Endodermal cell (in vitro differentiated cells): ENCODE measurements at places on chromosomes 11 and 22. TPM values are rescaled to one million over a fixed set of nuclear protein-coding genes. Genes with fewer than 3 reads are reported as not detected.

DNA sequence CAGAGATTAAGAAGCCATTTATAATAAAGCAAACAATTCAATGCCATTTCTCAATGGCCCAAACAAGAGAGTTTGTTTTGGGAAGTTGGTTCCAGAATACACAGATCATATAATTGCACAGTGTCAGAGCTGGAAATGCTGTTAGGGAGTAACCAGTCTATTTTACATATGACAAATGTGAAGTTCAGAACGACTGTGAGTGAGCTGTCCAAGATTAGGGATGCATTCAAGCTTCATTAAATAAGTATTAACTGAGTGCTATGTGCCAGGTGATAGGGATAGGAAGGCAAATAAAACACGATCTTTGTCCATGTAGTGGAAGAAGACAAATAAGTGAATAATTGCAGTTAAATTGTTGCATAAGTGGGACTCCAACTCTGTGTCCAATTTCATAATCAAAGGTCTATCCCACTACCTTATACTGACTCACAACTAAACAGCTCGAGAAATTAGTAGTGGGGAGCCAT, 33.1 kb upstream of the PICALM start:
- DNase-seq: no peak

GRCh38 chr11:104484804-104485554, 321.0 kb upstream of the PDGFD start:
- no peak for DNase-seq

- DNase-seq: no peak
Measured at GRCh38 chr11:121412000-121412587, 40.0 kb upstream of the SORL1 start.

DNA sequence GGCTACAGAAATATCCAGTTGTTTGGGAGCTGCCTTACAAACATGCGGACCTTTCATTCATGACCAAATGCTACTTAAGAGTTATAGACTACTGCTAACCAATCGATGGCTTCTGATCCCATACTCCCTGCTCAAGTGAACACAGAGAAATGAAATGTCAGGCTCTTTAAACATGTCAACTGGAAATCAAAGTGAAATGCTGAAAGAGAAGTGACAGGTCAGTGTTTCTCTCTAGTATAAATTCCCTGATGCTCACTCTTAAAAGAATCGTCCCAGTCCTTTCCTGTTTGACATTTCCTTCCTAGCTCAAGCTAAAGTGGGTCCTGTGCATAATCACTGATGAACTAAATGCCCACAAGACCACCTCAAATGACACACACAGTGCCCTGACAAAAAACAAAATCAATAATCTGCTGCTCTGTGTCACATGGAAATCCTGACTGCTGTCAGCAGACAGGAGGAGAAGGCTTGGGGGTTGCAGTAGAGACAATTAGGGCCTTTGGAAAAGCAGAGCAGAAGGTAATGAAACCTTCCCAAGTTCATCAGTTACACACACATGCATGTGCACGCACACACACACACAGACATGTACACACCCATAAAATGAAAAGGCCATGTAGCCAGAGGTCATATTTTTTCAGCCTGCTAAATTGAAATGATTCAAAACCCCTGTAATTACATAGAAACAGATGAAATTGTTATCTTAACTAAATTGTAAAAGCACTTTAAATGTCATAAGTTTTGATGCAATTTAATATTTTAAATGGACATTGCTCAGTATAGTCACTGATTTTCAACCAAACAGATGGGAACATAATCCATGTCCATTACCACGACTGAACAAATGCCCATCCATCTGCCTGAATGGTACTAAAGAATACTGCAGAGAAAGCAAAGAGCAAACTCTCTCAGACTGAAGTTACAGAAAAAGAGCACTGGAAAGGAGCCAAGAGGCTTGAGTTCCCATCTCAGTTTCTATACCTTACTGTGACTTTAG, 330.7 kb downstream of the TTC28 start:
- DNase-seq: no peak

GRCh38 chr11:71112454-71112853, 139.9 kb downstream of the SHANK2 start:
- peak; percentile 56 for DNase-seq

DNA sequence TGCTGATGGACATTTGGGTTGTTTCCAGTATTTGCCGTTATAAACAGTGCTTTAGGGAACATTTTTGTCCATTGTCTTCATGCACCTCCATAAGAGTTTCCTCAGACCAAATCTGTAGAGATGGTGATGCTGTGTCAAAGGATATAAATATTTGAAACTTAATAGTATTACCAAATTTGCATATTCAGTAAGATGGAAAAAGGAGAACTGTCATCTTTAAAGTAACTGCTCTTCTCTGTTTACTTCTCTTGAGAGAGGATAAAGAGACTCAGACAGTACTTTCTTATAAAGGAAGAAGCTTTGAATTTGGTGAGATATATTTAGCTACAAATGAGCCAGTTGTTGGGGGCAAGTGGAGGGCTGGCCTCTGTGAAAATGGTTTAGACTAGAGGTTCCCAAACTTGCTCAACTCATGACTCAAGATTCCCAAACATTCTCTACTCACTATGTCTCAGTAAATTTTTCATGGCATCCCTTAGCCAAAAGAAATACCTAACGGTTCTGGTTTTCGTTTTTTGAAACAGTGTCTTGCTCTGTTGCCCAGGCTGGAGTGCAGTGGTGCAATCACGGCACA, 26.2 kb downstream of the SHISA8 start:
- no peak for DNase-seq

DNA sequence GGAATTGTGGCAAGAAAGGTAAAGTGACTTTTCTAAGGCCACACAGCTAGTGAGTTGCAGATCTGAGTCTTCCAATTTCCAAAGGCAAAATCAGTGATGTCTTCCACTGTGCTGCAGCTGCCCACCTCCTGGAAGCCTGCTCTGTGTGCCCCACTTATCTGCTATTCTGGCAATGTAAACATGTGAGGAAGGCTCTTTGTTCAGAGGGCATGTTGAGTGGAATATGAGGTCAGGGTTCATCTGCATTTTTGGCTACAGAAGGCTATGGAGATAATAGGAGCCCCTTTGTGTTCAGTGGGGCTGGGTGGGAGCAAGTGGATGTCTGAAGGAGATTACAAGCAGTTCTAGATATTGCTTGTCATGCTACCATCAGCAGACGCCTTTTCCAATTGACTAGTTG, 396.2 kb downstream of the BUD13 start:
- no peak for DNase-seq

- no peak for DNase-seq
Measured at GRCh38 chr22:38352436-38352835, 35.2 kb upstream of the CSNK1E start.

DNA sequence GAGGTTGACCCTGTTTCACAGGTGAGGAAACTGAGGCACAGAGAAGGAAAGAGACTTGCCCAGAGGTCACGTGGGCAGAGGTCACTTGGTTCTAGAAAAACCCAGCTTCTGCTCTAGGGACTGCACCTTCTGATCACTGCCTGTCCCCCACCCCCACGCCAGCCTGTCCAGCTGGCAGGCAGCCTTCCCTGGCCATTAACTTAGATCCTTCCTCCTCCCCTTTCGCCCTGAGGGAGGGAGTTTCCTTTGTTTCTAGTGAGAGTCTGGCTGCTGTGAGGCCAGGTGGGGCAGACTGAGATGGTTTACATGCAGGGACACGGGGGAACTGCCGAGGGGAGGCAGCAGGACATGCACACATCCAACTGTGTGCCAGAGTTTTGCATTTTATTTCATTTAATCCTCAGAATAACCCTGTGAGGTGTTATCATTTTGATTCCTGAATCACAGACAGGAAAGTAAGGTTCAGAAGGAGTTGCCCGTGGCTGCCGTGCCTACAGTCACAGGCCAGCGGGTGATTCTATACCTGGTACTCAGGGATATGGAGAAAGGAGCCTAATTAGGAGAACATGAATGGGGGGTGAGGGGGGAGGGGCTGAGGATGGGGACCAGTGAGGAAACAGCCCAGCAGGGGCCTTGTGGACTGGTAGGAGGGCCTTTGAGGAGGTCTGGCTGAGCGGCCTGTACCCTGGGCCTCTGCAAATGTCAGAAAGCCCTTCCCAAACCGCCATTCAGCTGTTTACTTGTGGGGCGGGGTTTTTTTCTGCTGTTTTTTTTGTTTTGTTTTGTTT, 3.4 kb downstream of the FAM83F start:
- DNase-seq: peak; percentile 83

DNA sequence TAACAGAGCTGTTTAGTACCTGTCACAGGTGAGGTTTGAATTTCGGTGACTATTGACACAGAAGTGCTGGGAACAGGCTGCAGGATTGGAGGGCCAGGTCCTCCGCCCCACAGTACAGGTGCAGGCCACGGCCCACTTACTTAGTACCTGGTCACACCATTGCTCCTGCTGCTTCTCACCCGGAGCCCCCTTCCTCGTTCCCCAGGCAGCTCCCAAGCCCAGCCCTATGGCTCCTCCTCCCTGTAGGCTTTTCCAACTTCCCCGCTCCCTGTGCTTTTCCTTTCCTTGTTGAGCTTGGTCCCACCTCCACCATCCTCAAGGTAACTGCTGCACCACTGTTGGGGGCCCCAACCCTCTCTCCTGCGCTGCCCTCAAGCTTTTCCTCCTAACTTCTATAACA, 27.9 kb upstream of the ANO1 start:
- DNase-seq: no peak

- peak; percentile 66 for DNase-seq
Measured at GRCh38 chr11:45022294-45023064, 71.8 kb upstream of the TP53I11 start.

TEX12 gene
- total RNA-seq: not detected in 3 replicates

DGCR6 gene
- 4.0 to 6.2 TPM (median 4.3 TPM) in 3 replicates for total RNA-seq

SEPTIN3 gene
- 13.9 to 20.0 TPM (median 15.4 TPM) in 3 replicates for total RNA-seq

TMEM191B gene
- 1.5 to 4.6 TPM (median 4.3 TPM) in 3 replicates for total RNA-seq

RAB3IL1 gene
- 11.8 to 14.9 TPM (median 14.0 TPM) in 3 replicates for total RNA-seq
